ENCODE measurements at places on chromosomes 1 and 21. TPM values are rescaled to one million over a fixed set of nuclear protein-coding genes. Genes with fewer than 3 reads are reported as not detected.

Gene PDZK1
- total RNA-seq: 2.6 TPM

DNA sequence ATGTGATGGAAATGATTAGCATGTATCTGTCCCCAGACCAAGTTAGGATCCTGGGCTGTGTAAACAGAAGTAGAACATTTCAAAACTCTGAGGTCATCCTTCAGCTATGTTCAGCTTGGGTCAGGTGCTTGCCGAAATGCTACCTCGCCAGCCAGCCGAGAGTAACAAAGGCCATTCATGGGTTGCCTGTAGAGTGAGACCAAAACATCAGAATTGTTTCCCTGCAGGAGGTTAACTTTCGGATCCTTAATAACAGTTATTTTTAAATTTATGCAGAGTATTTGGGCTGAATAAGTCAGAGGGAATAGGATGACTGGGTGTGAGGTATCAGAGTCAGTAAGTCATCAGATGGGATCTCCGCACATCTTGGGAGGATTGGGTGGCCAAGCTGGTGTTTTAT, 35.6 kb downstream of the SMYD2 start:
- H3K4me3 ChIP-seq: no peak overlapping the region
- peaks cover 17% of the 10 kb centered on the region for H3K36me3 ChIP-seq
- no peak overlapping the region for H3K27ac ChIP-seq
- no peak for DNase-seq
- no peaks in the 10 kb centered on the region for H3K4me1 ChIP-seq

DNA sequence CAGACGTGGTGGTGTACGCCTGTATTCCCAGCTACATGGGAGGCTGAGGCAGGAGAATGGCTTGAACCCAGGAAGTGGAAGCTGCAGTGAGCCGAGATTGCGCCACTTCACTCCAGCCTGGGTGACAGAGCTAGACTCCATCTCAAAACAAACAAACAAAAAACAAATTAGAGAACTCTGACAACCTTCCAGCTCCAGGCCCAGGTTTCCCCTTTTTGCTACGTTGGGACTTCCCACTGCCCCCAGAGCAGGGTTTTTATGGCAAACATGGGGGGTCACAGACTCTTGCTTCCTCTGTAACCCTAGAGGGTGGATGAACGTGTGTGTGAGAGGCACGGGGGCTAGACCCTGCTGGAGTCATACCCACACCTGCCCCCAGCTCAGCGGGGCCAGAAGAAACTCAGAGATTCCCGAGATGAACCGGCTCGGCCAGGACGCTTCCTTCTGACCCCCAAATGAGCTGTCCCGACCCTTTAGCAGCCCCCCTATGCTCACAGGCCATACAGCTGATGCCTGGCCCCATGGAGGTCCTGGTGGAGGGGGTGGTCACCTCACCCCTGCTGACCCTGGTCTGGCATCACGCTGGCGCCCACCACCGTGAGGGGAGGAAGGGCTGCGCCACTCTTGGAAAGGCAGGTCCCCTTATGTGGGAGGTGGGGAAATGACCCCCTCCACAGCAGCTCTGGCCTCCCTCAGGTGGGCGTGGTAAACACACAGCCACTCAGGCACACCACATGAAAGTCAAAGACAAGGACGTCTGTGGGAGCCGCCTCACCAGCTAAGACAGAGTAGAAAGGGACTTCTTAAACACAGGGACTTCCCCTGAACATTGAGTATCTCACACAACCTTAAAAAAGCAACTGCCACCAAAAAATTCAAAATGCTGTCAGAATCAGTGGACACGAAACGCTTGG, 7.1 kb downstream of the GPR157 start:
- H3K4me3 ChIP-seq: no peak overlapping the region
- peak overlapping the region; percentile 45 for H3K27ac ChIP-seq
- no peaks in the 10 kb centered on the region for H3K27me3 ChIP-seq

GRCh38 chr1:59046134-59046533, 250.8 kb upstream of the FGGY start:
- peaks cover 15% of the 10 kb centered on the region for H3K4me1 ChIP-seq
- H3K27me3 ChIP-seq: no peaks in the 10 kb centered on the region
- DNase-seq: no peak
- H3K4me3 ChIP-seq: no peak overlapping the region
- H3K27ac ChIP-seq: no peak overlapping the region

Gene CFHR4
- not detected for total RNA-seq

DNA sequence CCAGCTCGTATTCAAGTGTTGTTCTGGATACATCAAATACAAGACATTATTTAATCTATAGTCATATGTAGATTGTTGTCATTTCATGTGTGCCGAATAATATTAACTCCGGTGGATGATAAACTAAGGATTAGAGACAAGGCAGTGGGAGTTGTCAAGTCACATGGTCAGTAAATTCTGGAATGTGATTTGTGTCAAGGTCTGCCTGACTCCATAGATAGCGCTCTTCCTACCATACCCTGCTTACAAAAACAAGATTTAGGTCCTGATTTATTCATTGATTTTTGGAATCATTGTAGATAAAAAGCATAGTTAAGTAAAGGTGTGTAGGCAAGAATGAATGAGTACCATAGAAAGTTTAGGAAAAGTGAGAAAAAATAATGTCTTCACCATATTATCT, 2.6 kb downstream of the TNNI3K start:
- no peak overlapping the region for H3K27ac ChIP-seq
- DNase-seq: no peak
- H3K36me3 ChIP-seq: peaks cover 2% of the 10 kb centered on the region
- H3K4me1 ChIP-seq: no peaks in the 10 kb centered on the region
- H3K27me3 ChIP-seq: no peaks in the 10 kb centered on the region
- H3K4me3 ChIP-seq: no peak overlapping the region

Gene PRR9
- total RNA-seq: 34.6 TPM

GRCh38 chr21:46168659-46169386, 13.4 kb upstream of the FTCD start:
- no peak overlapping the region for H3K4me3 ChIP-seq
- H3K27me3 ChIP-seq: peaks cover 5% of the 10 kb centered on the region
- H3K4me1 ChIP-seq: no peaks in the 10 kb centered on the region
- no peak overlapping the region for H3K27ac ChIP-seq
- H3K36me3 ChIP-seq: no peaks in the 10 kb centered on the region

GRCh38 chr1:79128722-79129121, 122.2 kb upstream of the ADGRL4 start:
- H3K27me3 ChIP-seq: no peaks in the 10 kb centered on the region
- H3K27ac ChIP-seq: no peak overlapping the region
- no peak for DNase-seq

Gene SLC6A17
- 5.7 TPM for total RNA-seq

- H3K27me3 ChIP-seq: no peaks in the 10 kb centered on the region
- no peak for DNase-seq
- peak overlapping the region; percentile 74 for H3K27ac ChIP-seq
- H3K4me3 ChIP-seq: no peak overlapping the region
- no peaks in the 10 kb centered on the region for H3K36me3 ChIP-seq
- H3K4me1 ChIP-seq: peaks cover 38% of the 10 kb centered on the region
These were observed 40.2 kb downstream of the IL12RB2 start for GRCh38 chr1:67347688-67348472.

- peaks cover 18% of the 10 kb centered on the region for H3K4me1 ChIP-seq
- no peaks in the 10 kb centered on the region for H3K36me3 ChIP-seq
- no peak for DNase-seq
- no peak overlapping the region for H3K4me3 ChIP-seq
- H3K27ac ChIP-seq: no peak overlapping the region
These were observed 162.9 kb downstream of the TRABD2B start for GRCh38 chr1:47834326-47834725.

DNA sequence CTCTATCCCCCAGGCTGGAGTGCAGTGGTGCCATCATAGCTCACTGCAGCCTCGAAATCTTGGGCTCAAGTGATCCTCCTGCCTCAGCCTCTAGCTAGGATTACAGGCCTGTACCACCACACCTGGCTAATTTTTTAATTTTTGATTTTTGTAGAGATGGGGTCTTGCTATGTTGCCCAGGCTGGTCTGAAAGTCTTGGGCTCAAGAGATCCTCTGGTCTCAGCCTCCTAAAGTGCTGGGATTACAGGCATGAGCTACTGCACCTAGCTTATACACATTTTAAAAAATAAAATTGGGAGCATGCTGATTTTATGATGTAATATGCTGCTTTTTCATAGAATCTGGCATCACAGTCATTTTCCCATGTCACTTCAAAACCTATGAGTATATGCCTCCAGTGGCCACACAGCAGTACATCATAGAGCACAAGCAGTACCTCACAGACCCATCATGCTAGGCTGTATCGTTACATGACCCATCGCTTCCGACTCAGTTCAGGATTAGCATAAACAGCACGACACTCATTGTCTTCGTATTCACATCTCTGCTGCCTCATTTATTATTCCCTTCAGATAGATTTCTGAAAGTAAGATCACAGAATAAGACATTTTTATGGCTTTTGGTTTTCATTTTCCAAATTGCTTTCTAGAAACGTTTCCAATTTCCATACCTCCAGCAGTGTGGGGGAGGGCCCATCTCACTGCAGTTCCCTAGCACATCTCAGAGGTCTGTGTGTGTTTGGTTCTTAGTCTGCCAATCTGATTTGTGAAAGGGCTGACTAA, 35.9 kb upstream of the CCSAP start:
- no peak for DNase-seq
- no peaks in the 10 kb centered on the region for H3K36me3 ChIP-seq
- no peaks in the 10 kb centered on the region for H3K4me1 ChIP-seq

All from suprapubic skin (tissue), 4 donors.